ENCODE measurements at places on chromosomes 12 and 14. TPM values are rescaled to one million over a fixed set of nuclear protein-coding genes. Genes with fewer than 3 reads are reported as not detected.

GRCh38 chr12:56631790-56632700 is 1.9 kb upstream of the BAZ2A start:
- peak; percentile 9 for DNase-seq

GRCh38 chr12:15546102-15546701 is 223.9 kb downstream of the PTPRO start:
- DNase-seq, result no peak

GRCh38 chr14:105495101-105495989 is 4.3 kb downstream of the TEDC1 start:
- DNase-seq, result no peak

DNA sequence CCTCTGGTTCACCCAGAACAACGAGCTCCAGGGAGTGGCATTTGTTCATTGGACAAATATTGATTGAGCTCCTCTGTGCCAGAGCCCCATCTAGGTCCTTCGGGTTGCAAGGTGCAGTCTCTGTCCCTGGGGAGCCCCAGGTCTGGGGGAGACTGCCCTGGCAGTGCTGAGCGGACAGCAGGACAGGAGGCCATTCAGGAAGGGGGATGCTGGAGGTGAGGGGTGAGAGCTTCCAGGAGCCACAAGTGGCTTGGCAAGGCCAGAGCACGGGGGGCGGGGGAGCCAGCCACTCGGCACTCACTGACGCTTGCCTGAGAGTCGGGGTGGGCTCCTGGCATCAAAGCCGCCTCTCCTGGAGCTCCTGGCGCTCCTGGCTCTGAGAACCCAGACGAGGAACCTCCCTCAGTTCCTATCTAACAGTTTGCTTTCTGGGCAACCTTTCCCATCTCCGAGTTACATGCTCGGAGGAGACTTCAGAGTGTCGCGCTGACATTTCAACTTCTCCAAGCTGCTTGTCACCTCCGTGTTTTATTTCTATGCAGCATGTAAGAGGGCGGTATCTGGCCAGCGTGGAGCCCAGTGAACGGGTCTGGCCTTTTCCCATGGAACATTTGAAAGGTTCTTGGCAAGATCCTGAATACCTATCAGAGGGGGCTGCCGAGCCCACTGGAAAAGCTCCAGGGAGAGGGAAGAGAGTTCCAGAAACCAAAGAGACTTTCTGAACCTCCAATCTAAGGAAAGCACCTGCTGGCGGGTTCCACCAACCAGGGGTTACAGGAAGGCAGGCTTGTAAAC is 62.0 kb upstream of the BCL11B start:
- no peak for DNase-seq

DNA sequence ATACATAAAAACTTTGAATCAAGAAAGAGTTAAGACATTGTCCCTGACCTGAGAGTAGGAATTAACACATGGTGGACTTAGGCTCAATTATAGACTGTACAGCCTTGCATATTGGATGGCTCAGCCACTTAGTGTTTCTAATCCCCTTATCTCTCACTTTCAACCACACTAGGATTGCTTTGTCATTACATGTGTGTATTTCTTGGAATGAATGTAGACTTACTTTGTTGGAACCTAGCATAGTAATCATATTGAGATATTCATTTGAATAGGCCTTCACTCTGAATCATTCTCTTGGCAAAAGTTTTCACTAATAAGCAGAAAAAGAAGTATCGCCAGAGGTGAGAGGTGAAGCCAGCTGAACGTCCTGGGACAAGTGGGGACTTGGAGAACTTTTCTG is 1973.9 kb upstream of the FLRT2 start:
- no peak for DNase-seq

DNA sequence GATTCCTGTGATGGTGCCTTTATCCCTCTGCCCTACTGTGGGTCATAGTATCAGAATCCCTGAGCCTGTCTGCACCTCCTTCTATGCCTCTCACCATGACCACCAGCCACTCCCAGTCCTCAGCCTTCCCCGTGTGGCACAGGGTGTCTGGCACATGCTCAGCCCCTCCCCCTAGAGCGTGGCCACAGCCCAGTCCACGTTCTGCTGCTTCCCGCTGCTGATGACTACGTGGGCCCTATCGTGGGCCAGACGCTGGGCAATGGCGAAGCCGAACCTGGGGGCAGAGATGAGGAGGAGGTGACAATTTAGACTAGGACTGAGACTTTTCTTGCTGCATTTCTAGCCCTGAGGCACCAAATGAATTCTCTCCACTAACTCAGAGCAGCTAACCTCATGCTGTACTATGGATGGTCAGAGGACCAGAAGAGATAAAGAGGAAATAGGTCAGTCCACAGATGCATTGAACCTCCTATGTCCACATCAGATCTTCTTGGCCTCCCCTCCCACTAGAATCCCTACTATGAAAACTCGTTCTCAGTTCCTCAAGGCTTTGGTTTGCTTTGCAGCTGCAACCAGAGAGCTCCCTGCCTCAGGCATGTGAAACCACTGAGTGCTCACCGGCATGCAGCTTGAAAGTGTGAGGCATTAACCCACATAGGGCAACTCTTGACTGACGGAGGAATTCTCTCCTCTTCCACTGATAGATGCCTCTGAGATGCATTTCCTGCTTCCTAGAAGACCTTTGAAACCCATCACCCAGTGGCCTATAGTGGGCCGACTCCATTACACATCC is 126.3 kb upstream of the DHRS4 start:
- DNase-seq, result no peak

DNA sequence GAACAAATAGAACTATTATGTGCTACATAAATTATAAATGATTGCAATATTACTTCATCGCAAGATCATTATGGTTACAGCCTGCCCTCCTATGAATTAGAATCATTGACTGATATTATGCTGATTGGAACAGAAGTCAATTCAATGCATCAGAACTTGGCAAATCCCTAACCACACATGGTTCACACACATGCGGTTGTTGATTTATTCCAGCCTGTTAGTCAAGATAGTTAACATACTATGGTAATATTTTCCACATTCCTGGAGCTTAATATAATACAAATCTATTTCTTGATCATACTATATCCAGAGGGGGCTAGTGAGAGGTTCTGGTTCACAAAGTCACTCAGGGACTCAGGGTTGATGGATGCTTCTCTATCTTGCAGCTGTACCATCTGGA is 9.7 kb upstream of the CACNA1C start:
- no peak for DNase-seq

DNA sequence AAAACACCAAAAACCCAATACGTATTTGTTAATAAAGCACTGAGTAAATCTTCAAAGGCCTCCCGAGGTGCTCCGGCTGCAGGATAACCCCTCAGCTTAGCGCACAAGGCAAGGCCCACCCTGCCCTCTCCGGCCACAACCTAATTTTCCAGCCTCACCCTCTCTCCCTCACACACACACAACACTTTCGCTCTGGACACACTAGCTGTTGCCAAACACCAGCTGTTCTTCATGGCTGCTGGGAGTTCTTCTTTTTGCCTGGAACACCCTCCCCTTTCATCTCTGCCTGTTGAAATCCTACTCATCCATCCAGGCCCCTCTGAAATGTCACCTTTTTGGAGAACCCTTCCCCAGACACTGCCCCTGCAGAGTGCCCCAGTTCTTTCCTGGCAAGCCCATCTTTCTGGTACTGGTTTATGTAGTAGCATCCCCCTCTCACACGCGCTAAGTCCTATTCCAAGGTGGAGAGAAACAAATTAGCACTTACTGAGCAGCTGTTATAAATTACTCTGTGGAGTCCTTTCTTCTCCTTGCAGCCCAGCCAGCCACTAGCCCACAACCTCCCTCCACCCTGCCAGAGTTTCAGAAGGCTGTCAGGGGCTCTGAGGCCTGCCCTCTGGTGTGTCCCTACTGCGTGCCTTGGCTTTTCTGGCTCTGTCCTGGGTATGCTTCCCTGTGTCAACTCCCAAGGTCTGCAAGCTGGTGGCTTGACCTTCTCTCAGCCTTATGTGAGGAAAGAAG is 805 bp upstream of the CRACR2A start:
- no peak for DNase-seq

GRCh38 chr12:15152868-15153267 is 68.3 kb downstream of the RERG start:
- no peak for DNase-seq

DNA sequence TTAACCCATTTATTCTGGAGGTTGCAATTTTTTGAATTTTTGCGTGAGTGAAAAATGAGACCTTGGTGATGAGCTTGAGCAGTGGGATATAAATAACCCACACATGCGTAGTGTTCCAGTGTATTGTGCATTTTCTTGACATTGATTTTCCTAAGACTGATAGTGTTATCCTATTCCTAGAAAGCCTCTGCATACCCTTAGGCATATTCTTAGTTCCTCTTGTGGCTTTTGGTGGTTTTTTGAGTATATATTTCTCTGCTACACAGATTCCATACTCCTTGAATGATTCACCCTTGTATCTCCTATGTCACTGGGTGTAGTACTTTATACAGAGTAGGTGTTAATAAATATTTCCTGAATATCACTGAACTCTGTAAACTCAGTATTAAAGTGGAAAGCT is 363.4 kb upstream of the PDE3A start:
- no peak for DNase-seq

- no peak for DNase-seq
Measured at GRCh38 chr12:58529897-58530741, 390.2 kb downstream of the LRIG3 start.

GRCh38 chr12:47020211-47020821 is 59.1 kb upstream of the PCED1B start:
- no peak for DNase-seq

GRCh38 chr12:120230326-120230973 is 29.5 kb upstream of the RPLP0 start:
- peak; percentile 38 for DNase-seq

DNA sequence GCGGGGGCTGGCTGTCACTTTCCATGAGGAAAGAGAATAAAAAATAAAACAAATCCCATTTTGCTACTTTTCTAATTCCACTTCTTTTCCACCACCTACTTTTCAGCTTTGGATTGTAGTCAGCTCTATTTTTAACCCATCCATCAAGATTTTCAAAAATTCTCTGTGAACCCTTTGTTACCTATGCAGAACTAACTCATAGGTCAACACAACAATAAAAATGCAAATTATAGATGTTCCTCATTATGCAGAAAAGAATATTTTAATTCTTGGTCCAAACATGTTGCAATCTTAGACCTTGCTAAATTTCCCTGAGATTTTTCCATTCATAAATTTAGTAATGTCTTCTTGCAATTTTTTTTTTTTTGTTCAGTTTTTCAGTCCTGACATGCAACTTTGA is 454.5 kb downstream of the ADAMTS20 start:
- no peak for DNase-seq

GRCh38 chr14:74579447-74580274 is 32.4 kb downstream of the LTBP2 start:
- DNase-seq, result no peak

- DNase-seq, result no peak
Measured at GRCh38 chr12:27998170-27998569, 25.6 kb upstream of the PTHLH start.

- no peak for DNase-seq
Measured at GRCh38 chr12:127389923-127390322, 877.0 kb upstream of the TMEM132C start.

GRCh38 chr12:132835076-132836025 is 6.7 kb upstream of the GOLGA3 start:
- DNase-seq, result no peak

GRCh38 chr12:111170543-111170942 is 198.4 kb downstream of the PHETA1 start:
- DNase-seq, result no peak

DNA sequence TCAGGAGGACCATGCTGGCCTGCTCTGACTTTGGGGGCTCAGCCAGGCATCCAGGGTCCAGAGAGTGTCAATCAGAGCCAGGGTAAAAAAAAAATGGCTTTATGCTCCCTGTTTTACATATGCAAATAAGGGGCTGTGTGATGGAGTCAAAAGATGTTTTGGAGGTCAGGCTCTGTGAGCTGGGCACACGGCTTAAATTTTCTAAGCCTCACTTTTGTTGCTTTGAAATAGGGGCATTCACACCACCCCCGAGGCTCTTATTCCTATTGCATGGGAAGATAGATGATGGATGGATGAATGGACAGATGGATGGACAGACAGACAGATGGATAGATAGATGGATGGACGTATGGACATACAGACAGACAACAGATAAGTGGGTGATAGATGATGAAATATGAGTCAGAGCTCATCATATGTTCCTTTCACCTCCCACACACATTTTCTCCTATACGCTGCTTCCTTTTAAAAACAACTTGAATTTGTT is 42.7 kb downstream of the RIN3 start:
- no peak for DNase-seq

DNA sequence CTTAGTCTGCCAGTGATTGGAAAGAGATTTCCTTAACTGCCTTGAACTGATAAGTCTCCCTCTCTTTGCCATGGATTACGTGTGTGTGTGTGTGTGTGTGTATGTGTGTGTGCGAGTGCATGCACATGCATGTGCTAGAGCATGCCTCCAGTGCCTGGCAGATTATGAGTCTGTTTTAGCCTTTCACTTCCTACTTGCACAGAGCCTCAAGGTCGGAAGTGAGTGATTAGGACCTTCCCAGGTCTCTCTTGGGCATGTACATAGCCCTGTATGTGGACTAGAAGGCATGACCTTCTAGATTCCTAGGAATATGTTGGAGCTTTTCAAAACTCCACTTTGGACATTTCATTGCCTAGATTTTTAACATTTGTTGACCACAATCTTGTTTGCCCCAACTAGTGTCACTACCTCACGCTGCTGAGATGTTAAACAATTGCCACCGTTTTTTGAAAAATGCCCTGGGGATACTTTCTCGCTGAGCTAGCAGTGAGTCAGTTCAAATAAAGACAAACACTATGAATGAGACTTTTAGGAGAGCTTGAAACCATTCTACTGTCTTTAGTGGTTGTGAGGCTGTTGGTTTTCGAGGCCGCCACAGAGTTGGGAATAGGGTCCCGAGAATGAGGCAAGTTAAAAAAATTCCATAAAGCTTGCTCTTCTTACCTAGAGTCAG is 28.2 kb downstream of the KIAA0586 start:
- DNase-seq, result no peak

DNA sequence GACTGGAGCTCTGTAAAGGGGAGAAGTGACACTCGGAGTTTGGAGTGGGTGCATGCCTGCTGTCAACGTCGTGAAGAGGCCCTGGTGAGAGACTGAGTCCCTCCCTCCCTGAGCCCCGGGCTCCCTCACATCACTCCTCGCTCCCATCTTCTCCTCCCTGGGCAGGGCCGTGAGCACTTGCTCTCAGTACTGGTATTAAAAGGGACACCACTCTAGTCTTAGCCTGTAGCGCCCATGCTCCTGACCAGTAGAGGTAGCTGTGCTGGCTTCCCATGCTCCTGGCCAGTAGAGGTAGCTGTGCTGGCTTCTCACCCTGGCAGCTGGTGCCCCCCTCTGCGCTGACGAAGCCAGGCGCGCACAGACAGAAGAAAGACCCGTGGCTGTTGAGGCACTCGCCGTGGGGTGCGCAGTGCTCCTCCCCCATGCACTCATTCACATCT is 14.7 kb downstream of the ISCA2 start:
- DNase-seq, result no peak

- no peak for DNase-seq
Measured at GRCh38 chr12:52313461-52313860, 7.7 kb downstream of the KRT83 start.

GRCh38 chr14:74403619-74404417 is 22.2 kb downstream of the SYNDIG1L start:
- no peak for DNase-seq

NEUROD4 gene
- not detected for total RNA-seq

CLEC2D gene
- total RNA-seq, result 19.2 TPM

NELL2 gene
- 6.0 TPM for total RNA-seq

LRRC74A gene
- not detected for total RNA-seq

FGD6 gene
- 9.8 TPM for total RNA-seq

RIPK3 gene
- total RNA-seq, result 6.8 TPM

NGB gene
- not detected for total RNA-seq

CYP46A1 gene
- 0.68 TPM for total RNA-seq

HOXC10 gene
- not detected for total RNA-seq

COPZ1 gene
- total RNA-seq, result 59.4 TPM

All from thoracic aorta (tissue), 2 donors.